Right ventricle myocardium inferior (tissue), 1 donor: ENCODE measurements at places on chromosomes 2 and 18. TPM values are rescaled to one million over a fixed set of nuclear protein-coding genes. Genes with fewer than 3 reads are reported as not detected.

ICOS gene
- total RNA-seq, result not detected

MYO3B gene
- not detected for total RNA-seq

LBH gene
- total RNA-seq, result 133 TPM

CNRIP1 gene
- total RNA-seq, result 12.5 TPM

CHRND gene
- total RNA-seq, result not detected

DGUOK gene
- 17.9 TPM for total RNA-seq

CCDC150 gene
- 0.89 TPM for total RNA-seq

PNKD gene
- 67.0 TPM for total RNA-seq

- DNase-seq, result no peak
Observed at GRCh38 chr18:2606335-2606734, 35.0 kb downstream of the NDC80 start.

- no peak for DNase-seq
Observed at GRCh38 chr2:137925599-137925998, 38.7 kb upstream of the HNMT start.

DNA sequence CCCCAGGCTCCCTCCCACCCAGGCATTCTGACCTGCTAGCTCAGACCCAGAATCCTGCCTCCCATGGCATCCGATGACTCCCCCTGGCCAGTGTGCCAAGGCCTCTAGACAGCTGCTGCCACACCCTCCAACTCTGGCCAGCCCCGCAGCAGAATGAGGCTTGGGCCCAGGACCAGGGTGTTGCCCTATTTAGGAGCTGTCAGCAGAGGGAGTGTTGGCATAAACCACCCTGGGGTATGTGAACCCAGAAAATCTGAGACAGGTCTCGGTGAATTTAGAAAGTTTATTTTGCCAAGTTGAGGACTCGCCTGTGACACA lies 134.3 kb downstream of the KLHL29 start:
- no peak for DNase-seq

DNA sequence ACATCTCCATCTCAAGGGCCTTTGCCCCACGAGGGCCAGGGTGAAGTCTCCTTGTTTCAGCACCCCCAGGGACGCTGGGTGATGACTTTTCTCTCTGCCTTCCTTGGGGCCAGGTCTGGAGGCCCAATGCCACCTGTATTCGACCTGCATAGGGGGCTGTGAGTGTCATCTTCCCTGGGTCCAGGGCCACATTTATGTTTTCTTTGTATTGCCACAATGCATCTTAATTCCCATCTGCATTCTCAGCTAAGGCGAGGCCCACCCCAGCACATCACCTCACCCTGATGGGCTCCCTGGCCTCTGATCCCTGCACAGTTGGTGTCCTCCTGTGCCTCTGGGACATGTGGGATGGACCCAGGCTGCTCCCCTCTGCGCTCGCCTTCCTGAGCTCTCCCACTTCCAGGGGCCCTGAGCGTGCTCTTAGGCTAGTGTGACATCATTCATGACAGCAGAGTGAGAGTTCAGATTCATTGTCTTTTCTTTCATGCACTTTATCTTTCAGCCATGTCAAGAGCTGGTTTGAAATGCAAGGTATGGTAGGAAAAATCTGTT lies 122.0 kb upstream of the COPS8 start:
- DNase-seq, result no peak

DNA sequence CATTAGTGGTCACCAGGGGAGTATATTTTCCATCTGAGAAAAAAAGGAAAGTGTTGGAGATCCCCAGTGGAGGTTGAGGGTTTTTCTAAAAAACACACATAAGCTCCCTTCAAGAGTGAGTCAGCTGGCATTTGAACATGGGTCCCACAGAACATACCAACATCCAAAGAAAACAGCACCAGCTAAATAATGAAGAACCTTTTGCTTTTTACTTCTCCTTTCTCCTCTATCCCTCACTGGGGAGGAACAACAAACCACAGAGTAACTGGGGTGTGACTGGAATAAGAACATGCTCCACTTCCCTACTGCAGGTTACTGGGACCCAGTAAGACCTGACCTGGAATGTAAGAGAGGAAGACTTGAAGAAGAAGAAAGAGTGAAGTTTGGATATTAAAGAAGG lies 56.5 kb upstream of the RAPH1 start:
- no peak for DNase-seq

DNA sequence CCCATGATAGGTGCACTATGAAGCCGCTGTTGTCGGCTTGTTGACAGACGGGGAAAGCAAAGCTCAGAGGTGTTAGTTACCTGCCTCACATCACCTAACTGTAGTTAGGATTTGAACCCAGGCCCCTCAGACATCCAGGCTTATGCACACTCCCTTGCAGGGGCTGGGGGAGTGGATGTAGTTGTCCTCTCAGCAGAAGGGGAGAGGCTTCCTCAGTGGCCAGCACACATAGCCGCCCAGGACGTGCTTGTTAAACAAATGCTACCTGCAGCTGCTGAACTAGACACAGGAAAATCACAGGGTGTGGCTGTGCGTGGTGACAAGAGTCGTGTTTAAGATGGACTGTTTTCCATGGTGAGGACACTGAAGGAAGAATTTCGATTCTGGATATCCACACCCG lies 39.2 kb downstream of the GREB1 start:
- peak; percentile 23 for DNase-seq

DNA sequence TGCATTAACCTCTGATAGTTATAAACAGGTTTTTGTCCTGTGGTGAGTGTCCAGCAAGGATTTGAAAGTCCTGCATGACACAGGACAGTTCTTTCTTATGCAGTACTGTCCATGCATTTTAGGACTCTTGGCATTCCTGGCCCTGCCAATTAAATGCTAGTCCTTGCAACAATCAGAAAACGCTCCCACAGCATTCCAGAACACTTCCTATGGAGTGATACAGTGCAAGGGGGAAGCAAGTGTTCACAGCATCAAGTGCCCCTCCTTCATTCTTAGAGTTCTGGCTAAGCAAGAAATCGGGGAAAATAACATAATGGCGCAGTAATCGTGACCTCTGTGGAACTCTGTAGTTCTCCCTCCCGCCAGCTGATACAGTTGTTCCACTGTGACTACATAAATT lies 62.9 kb downstream of the ARHGAP28 start:
- no peak for DNase-seq

GRCh38 chr2:6820903-6821584 lies 44.7 kb downstream of the CMPK2 start:
- no peak for DNase-seq

- DNase-seq, result no peak
Observed at GRCh38 chr2:55604027-55604565, 13.3 kb downstream of the PPP4R3B start.

DNA sequence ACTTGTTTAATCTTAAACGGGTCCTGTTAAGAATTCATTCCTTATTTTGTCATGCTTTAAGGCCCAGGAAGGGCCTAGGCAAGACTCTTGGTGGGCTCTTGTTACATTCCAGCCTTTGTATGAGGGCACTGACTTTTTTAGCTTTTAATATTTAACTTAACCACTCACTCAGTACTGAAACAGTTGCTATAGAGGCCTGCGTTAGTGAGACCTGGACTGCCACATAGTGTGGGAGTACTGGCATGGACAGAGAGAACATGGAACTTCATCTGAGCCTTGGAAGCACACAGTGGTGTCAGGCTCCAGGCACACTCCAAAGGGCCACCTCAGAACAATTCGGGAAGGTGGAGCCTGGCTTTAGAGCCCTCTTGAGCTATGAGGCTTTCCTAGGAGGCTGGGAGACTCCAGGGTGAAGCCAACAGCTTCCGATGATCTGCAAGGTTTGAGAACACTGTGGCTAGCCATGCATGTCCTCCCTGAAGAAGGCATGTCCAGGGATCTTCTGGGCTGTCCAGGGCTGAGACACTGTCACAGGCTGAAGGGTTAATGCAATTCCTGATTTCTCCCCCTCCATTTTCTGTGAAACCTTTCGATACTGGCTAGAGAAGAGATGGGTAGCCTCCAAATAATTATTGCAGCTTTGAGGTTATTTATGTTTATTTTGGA lies 155.4 kb upstream of the ACAA2 start:
- no peak for DNase-seq

DNA sequence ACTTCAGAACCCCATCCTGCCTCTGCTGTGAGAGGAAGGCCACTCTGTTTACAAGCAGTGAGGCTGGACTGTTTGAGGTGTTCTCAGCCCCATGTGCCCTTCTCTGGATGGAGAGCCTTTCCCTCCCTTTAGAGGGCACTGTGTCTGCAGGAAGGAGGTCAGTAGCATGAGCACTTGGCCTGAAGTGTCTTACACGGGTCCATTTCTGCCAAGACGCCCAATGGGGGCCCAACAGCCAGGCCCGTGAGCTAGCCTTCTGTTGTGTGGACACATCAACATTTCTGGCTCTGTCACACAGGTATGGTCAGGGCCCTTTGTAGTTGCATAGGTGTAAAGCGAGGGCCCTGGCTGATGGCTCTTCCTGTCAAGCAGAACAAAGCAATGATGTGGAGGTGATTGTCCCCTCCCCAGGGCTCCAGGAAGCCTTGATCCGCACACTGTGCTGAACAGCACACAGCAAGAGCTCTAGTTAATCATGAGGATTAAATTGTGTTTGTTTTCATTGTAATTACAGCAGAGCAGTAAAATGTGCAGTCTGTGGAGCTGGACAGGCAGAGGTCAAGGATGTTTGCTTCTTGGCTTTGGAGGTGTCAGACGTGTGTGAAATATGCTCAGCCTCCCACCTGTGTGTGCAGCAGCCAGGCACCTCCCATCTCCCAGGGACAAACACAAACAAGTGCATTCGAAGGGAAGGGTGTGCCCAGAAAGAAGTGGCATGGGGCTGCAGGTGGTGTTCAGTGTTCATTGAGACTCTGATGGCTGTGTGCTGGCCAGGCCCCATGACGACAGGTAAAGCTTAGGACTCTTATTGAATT lies 132.1 kb downstream of the SH3RF3 start:
- DNase-seq, result no peak
